ENCODE measurements at places on chromosomes 12 and 14.

GRCh38 chr14:92135269-92135668, 13.5 kb downstream of the CPSF2 start:
- DNase-seq = no peak

DNA sequence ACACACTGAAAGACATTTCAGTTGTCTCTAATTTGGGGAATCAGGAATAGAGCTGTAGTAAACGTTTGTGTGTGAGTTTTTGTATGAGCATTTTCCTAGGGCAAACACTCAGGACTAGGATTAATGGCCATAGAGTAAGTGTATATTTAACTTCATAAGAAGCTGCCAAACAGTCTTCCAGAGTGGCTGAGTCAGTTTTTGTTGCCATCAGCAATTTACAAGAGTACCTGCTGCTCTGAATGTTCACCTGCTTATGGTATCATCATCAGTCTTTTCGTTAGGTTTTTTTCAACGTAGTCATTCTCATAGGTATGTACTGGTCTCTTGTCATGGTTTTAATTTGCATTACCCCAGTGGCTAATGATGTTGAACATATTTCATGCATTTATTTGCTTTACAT, 30.6 kb upstream of the TRHDE start:
- no peak for DNase-seq

DNA sequence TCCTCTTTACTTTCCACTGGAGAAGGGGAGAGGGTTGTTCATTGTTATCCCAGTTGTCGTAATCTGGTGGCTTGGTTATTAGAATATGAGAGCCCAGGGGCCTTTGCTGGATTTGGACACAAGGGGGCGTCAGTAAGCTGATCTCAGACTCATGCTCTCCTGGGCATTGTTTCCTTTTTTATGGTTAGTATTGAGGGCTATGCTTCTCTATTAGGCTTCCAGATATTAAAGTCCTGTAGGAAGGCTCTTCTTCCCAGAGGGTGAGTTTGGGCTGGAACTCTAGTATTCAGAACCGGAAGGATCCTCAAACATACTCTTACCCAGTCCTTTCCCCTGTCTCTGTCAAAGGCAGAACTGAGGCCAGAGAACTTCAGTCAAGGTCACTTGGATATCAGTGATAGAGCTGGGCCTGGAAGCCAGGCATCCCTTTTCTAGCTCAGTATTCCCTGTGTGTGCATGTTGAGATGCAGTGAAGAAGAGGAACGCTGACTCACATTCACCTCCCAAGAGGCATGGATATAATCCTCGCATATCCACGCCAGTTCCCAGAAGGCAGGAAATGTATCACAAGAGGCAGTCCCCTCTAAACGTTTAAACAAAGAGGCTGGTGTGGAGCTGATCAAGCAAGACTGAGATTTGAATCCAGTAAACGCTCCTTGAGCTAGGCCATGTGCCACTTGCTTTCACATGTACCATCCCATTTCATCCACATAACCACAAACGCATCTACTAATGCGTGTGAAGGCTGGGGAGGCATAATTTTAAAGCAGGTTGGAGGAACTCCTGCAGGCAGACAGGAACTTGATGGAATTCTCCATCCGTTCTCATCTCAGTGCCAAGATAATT, 41.6 kb downstream of the UBE3B start:
- DNase-seq = peak; percentile 41

GRCh38 chr12:14946861-14947260, 8.5 kb upstream of the ERP27 start:
- DNase-seq = no peak

- no peak for DNase-seq
Observed at GRCh38 chr12:87660987-87661774, 368.0 kb downstream of the C12orf50 start.

DNA sequence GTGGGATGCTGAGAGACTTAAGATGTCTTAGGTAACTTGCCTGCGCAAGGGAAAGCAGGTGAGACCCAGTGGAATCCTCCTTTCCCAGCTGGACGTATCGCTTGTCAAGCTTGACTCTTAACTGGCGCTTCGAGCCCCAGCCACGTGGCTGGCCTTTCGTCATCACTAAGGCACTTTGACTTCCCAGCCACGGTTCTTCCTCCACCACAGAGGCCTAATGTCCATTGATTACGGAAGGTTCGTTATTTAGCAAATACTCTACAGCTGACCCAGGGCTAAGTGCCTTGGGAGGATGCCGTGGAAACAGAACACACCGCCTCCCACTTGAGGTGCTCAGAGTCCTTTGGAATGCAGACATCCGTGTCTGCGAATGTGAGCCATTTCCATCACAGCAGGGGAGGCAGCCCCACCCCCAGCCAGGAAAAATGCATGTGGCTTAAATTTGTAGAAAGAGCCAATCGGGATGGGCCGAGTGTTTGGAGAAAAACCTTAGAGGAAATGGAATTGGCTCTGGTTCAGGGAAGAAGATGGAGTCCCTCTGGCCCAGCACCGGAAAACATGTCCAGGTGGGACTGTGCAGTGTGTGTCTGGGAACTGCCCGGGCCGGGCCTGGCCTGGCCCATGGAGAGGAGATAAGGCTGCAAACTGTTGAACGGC, 115.7 kb downstream of the PLXNC1 start:
- no peak for DNase-seq

- DNase-seq = no peak
Observed at GRCh38 chr14:63457498-63457897, 85.7 kb downstream of the PPP2R5E start.

DNA sequence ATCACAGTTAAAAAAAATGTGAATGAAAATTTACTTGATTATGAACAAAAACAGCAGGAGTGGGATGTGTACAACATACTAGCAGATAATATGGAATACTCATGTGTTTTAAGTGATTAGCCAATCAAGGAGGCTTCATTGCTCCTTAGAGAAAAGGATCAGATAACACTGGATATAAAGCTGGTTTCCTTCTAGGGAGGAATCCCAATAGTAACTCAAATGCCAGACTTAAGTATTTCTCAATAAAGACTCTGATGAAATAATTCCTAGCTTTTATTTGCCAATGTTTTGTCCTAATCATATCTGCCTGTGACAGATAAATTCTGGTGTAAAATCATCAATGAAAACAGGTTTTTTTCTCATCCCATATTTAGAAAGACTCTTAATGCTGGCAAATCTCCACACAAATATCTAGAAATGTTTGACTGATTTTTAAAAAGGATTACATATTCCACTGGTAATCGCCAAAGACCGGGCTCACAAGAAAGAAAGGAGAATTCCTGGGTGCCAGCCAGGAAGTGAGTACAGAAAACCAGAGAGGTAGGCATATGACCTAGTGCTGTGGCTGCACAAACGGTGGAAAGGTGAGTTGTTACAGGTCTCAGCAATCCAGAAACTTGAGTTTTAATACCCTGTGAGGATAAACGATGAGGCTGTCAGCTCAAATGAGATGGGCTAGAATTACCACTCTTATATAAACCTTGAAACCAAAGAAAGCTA, 108.6 kb upstream of the TTC7B start:
- no peak for DNase-seq
